ENCODE measurements at places on chromosomes 7 and 10.

DNA sequence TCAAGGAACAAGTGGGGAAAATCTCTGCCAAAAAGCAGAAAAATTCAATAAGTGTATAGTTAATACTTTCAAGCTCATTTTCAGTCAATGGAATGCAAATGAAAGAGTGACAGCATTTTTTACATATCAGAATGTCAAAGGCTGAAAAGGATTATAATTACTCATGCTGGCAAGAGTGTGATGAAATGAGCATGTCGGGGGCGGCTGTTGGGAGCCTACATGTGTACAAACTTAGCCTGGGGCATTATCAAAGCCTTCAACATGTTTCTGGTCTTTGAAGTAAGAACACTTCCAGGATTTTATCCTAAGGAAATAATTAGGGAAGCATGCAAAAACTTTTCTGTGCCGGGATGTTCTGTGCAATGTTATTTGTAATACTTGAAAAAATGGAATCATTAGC is 221.7 kb upstream of the LYZL1 start:
- no peak for DNase-seq

DNA sequence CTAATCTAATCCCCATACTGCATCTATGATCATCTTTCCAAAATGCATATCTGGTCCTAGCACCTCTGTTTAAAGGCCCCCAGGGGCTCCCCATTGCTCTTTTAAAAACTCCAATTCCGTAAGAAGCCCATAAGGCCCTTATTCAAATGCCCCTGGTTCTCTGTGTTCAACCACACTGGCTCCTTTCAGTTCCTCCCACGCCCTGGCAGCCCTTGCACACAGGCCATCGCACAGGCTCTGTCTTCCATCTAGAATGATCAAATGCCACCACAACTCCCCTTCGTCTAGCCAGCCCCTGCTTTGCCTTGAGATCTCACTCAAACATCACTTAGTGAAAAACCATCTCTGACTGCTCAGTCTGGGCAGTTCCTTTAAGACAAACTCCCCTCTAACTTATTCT is 112.9 kb upstream of the LYZL2 start:
- no peak for DNase-seq

DNA sequence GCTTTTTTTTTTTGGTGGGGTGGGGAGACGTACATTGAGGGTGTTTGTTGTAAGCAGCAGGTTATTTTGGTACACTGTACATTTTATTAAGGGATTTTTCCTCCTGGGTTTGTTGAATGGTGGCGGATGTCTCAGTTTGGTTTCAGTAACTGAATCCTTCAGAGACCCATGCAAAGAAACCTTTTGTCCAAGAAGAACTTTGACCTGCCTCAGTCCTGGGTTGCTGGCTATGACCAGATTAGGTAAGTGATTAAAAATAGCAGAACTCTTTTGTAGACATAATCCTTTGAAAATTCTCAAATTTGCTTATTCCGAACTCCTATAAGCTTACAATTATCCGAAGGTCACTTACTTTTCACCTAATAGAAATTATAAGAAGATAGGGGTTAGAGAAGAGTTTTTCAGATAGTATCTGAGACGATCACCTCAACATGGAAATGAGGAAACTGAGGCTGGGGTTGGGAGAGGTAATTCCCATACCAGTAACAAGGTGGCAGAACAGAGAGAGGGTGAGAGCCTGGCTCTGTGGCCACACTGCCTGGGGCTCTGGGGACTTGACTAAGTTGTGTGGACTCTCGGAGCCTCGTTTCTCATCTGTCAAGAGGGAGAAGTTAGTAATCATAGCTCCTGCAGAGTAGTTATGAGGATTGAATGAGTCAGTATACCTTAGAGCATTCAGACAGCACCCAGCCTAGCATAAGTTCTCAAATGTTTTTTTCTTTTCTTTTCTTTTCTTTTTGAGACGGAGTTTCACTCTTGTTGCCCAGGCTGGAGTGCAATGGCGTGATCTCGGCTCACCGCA is 87.4 kb downstream of the CCNY start:
- no peak for DNase-seq

DNA sequence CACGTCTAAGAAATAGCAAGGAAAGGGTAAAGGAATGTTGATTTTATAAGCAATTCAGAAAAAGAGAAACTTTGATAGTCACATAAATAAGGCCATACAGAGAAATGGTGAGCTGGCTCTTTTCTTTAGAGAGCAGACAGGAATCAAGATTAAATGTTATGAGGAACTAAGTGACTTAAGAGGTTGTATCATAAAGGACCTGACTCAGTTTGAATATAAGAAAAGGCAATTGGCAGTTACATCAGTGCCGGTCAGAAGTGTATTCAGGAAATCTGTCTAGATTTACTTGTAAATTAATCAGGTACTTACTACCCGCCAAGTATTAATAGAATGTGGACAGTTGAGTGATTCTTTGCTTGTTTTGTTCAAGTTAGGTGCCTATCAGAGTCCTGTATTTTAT is 2.1 kb downstream of the MRPL32 start:
- no peak for DNase-seq

GRCh38 chr7:118944271-118944670 is 719.8 kb downstream of the ANKRD7 start:
- DNase-seq = no peak

DNA sequence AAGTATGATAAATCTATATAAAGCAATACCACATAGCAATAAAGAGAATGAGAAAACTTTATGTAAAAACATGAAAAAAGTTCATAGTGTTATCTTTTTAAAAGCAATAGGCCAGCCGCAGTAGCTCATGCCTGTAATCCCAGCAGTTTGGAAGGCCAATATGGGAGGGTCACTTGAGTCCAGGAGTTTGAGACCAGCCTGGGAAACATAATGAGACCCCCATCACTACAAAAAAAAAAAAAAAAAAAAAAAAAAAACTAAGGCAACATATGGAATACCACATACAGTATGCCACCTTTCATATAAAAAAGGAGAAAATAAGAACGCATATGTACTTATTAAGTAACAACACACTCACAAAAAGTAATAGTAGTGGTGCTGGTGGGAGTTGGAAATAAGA is 52.8 kb downstream of the MICU1 start:
- no peak for DNase-seq

GRCh38 chr7:11830582-11831155 is 1.3 kb downstream of the THSD7A start:
- DNase-seq = no peak

DNA sequence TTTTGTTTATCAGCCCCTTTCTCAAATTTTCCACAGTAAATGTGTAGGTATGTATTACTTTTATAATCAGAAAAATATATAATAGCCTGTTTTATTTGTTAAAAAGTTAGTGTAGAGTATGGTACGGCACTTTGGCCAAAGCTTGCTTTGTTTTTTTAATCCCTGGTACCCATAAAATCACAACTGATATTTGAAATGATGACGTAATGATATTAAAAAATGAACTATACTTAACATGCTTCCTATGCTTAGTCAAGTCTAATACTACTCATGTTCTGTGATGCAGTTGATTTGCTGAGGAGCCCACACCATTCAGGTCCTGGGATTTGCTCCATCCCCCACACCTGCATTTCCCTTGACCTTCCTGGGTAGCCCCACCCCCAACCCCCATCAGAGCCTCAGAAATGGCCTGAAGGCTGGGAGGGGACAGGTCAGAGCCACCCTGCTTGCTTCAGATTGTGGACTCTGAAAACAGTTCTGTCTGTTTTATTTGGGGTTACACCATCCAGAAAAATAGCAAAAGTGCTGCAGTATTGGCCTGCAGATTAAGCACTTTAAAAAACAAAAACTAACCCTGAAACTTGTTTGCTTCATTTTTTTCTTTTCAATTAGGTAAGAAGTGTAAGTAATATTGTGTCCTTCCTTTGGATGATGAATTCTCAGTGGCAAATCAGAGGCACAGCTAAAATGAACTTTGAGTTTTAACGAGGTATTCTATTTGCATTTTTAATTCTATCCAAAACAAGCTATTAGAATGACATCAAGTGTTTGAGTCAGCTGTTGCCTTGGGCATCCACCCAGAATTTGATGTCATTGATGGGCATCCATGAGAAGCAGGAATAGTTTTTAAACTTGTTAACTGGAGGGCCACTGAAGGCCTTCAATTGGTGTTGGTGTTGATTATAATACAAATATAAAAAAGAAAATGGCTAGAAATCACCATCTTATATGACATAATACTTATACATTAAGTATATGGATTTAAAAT is 23.3 kb downstream of the PLCE1 start:
- no peak for DNase-seq

DNA sequence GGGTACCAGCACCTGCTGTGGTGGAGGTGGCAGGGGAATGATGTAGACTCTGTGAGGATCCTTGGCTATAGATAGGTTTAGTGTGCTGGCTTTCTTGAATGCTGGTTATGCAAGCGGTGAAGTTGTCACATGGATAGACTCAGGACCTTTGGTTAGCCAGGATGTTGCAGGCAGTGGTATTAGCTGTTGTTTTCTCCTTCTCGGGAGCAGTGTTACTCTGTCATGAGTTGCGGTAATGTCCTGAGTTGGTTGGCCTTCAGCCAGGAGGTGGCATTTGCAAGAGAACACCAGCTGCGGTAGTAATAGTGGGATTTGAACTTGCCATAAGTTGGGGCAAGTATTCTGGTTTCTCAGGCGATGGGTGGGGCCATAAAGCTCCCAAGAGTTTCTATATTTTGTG is 10.8 kb downstream of the AGK start:
- no peak for DNase-seq

- DNase-seq = no peak
Observed at GRCh38 chr10:17665747-17666146, 21.8 kb downstream of the STAM start.

- peak; percentile 84 for DNase-seq
Observed at GRCh38 chr10:4073912-4074311, 288.9 kb upstream of the KLF6 start.

Measured in right atrium auricular region (tissue), 2 donors.